ENCODE measurements at places on chromosomes 7 and 10. TPM values are rescaled to one million over a fixed set of nuclear protein-coding genes. Genes with fewer than 3 reads are reported as not detected.

Gene C10orf143
- 0.18 TPM for total RNA-seq

Gene CLRN3
- total RNA-seq: not detected

Gene PSD
- total RNA-seq: 0.18 TPM

Gene PKD1L1
- 0.02 TPM for total RNA-seq

Gene SCIN
- not detected for total RNA-seq

Gene OPN4
- total RNA-seq: not detected

Gene NKX2-3
- total RNA-seq: not detected

Gene CCL24
- not detected for total RNA-seq

Gene PILRA
- 0.83 TPM for total RNA-seq

Gene CYP17A1
- total RNA-seq: not detected

Measured in SJCRH30 (cell line).